ENCODE measurements at places on chromosomes 6 and 20.

DNA sequence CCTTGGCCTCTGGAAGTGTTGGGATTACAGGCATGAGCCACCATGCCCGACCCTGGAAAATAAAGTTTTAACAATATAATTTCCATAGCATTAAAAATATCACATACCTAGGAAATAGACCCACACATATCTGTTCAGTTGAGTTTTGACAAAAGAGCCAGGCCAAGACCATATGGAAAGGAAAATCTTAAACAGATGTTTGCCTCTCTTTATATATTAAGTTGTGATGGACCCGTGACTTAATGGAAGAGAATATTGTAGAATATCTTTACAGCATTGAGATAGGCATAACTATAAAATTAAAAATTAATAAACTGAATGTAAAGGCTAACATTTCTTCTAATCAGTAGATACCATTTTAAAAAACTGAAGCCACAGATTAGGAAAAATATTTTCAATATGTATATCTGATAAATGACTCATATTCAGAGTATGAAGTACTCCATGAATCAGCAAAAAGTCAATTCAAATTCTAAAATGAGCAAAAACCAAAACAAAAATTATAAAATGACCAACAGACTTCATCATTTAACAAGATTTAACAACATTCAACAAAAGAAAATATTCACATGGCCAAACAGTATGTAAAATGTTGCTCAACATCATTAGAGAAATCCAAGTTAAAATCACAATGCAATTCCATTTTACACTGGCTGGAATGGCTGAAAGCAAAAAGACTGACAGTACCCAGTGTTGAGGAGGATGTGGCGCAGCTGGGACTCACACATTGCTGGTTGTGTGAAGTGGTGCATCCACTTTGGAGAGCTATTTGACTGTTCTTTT lies 43.3 kb downstream of the GTF2H5 start:
- no peak for DNase-seq

- DNase-seq, result no peak
Observed at GRCh38 chr6:39224011-39224410, 5.3 kb downstream of the KCNK5 start.

DNA sequence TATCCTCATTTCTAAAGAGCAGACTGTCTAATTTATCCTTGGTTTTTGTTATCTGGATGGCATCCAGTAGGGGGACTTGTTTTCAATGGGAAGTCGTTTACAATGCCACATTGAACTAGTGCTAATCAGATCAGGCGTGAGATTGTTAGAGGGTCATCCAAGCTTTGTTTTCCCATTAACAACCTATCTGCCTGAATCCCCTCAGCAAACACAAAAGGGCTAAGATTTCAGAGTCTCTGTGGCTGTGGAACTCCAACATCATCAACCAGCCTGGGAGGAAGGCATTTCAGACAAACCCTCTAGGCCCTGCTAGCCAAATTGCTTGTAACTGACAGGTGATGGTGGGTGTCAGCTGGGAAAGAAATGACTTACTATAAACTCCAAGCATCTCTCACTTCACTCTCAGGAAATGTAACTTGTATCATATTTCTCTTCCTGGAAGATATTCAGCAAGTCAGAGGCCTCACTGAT lies 47.7 kb downstream of the COL19A1 start:
- no peak for DNase-seq

DNA sequence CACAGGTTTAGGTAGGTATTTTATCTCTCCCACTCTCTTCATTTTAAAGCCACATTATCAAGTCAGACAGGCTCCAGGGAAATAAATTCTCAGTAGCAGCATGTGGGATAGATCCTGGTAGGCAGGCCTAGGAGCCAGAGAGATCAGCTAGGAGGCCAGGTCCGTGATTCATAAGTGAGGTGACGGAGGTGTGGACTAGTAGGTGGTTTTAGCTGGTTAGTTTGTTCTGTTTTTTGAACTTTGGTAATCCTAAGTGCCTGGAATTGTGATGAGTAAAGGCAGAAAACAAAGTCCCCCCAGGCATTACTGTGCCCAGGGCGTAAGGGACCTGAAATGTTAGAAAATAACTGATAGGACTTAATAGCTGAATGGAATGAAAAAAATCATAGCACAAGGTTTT lies 53.6 kb upstream of the E2F3 start:
- DNase-seq, result no peak

GRCh38 chr6:43976706-43977403 lies 150.4 kb downstream of the MRPL14 start:
- no peak for DNase-seq

- no peak for DNase-seq
Observed at GRCh38 chr6:167588181-167588919, 238.4 kb upstream of the AFDN start.

DNA sequence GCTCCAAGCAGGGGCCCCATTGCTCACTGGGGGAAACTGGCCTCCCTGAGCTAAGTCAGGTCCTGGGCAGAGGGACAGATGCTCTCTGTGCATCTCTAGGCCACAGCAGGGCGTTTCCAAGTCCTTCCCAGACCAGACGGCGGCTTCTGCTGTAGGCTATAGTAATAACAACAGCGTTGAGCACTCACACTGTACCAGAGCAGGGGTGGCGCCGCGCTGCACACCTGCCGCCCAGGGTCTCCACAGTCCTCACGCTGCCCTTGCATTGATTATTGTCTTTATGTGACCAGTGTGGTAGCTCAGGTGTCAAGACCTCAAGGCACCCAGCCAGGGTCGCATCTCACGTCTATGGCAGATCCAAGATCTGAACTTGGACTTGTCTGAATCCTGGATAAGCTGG lies 14.9 kb upstream of the CCN5 start:
- no peak for DNase-seq

DNA sequence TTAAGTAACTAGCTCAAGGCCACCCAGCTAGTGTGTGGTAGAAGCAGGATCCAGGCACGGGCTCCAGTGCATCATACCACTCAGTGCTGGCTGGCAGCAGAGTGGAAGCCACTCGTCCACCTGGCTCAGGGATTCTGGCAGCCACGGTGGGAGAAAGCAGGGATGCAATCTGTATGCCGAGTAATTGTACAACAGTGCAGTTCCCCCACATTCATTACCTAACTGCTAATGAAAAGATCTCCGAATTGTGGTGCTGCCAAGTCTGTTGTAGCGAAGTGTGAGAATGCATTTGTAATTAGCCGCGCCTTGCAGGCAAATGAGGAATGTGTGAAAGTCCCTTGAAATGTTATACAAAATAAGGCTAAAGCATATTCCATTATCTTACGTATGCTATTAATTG lies 29.0 kb downstream of the KCNG1 start:
- no peak for DNase-seq

- DNase-seq, result no peak
Observed at GRCh38 chr20:32024683-32025295, 14.6 kb downstream of the CCM2L start.

DNA sequence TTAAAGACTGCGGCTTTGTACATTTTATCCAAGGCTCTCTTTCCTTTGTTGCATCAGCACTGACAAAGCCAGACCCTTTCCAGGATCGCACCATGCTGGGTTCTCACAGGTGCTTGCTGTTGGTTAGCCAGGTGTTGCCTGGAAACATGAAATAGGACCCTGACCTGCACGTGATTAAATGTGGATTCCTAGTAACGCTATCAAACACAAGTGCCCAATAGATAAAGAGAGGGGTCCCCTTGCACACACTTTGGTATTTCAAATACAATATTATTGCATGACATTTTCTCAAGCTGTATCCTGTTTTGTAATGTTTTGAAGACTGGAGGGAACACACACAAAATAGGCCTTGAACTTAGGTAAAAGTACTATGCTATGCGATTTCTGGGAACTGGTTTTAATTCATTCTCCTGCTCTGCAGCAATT lies 73.3 kb downstream of the AKAP12 start:
- DNase-seq, result no peak

DNA sequence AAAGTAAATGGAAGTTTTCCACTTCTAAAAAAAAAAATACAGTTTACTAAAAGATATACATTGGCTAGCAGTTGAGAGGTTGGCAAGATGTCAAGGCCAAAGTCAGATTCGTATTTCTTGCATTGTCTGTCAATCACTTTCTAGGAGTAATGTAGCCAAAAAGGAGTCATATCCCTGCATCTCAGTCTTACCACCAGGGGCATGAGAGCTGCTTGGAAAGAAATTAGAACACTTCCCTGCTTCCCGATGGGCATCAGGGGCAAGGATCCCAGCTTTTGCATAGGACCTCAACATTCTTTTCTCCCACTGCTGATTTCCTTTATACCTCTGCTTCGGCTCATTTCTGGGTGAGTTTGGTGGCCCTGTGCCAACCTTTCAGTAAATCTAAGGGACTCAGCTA lies 581.0 kb upstream of the MAP3K7 start:
- DNase-seq, result no peak

GRCh38 chr6:36039112-36039511 lies 11.5 kb downstream of the MAPK14 start:
- DNase-seq, result no peak

DNA sequence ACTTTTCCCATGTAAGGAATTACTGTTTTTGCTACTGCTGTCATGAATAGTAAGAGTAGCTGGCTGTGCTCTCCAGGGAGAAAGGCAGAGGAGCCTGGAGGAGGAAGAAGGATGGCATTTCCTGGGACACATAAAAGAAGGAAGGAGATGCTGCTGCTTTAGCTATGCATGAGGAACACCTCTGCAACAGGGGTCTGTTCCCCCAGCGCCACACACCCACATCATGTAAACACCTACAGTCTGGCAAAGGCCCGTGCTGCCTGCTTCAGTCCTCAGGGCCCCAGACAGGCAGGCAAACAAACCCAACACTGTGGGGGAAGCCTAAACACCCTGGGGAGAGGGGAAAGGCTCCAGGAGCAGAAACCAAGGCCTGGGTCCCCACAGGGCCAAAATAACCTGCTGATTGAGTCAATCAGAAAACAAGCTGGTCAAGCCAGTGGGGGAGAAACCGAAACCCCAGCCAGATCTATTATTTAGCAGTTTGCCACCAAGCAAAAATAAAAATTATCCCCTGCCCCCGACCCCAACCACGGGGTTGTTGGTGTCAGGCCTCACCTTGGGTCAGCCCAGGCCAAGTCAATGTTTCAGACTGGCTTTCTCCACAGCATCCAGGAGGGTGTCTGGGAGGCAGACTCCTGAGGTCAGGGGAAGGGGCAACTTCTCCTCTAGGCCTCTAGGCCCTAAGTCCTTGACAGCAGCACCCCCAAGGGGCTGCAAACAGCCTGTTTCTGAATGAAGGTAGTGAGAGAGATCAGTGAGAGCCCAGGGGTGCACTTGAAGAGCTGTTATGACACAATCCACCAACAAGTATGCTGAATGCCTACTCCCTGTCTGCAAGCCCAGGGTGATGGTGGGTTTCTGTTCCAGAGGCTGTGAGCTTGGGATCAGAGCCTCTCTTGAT lies 34.6 kb upstream of the SCUBE3 start:
- DNase-seq, result no peak

- DNase-seq, result no peak
Observed at GRCh38 chr20:57281900-57282299, 15.5 kb upstream of the BMP7 start.

DNA sequence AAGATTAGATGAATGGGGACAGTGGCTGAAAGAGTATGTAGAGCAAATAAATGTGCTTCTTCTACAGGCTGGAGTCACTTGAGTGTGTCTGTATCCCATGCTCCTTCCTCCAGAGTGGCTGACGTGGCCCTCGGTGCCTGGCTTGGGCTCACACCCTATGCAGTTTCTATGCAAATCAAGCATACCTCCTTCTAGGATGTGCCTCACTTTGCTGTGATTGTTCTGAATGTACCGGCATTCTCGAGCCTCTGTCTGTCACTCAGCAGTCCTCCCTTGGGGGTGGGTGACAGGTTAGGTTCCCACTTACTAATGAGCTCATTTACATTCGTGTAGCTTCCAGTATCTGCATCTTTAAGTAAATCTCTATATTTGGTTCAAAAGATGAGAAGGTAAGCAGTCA lies 55.1 kb upstream of the HDDC2 start:
- DNase-seq, result no peak

DNA sequence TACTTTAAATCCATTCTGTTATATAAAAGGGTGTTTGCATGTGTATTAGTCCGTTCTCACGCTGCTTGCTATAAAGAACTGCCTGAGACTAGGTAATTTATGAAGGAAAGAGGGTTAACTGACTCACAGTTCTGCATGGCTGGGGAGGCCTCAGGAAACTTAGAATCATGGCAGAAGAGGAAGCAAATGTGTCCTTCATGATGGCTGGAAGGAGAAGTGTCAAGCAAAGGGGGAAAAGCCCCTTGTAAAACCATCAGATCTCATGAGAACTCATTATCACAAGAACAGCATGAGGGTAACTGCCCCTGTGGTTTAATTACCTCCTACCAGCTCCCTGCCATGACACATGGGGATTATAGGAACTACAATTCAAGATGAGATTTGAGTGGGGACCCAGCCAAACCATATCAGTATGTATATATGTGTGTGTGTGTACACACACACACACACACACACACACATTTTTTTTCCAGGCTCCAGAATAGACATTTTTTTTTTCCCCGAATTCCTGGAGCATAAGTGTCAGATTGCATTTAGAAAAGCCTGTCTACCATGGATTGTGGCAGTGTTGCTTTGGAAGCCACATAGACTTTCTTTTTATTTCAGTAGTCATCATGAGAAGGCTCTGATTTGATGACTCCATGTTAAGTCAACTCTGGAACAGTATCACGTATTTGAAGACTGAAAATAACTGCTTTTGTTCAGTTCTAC lies 31.5 kb downstream of the KDM1B start:
- DNase-seq, result no peak

DNA sequence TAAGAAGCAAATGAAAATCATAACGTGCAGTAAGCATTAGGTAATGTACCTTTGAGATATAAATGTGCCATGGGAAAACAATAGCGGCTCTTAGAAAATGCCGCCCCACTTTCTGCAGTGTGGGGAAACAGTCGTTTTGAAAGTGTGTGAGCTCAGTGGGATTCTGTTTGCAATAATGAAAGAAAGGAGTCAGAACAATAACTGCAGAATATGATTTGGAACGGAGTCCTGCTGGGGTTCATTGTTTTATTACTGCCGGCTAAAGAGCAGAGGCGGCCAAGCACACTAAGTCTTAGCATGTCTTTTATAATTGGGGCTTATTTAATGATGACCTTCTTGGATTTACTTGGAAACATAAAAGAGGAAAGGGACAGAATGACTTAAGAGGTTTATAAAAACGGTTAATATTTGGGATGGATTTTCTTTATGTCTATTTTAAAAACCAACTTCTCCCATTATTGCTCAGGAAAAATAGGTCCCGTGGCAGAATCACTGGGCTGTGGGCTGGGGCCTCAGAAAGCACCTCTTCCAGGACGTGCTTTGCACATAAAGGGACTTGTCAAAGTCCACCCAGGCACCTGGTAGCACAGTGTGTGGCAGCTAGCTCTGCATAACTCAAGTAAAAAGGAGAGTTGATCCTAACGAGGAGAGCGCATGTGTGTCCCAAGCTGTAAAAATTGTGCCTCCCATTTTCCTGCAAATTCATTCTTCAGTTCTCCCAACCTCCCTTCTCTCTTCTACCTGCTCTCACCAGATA lies 44.0 kb upstream of the SLC22A16 start:
- no peak for DNase-seq

GRCh38 chr6:82436740-82437139 lies 73.1 kb downstream of the TPBG start:
- no peak for DNase-seq

- DNase-seq, result peak; percentile 6
Observed at GRCh38 chr20:37651932-37652331, 41.9 kb upstream of the CTNNBL1 start.

- no peak for DNase-seq
Observed at GRCh38 chr6:147108259-147108910, 95.8 kb upstream of the STXBP5 start.

- DNase-seq, result no peak
Observed at GRCh38 chr20:56423211-56423610, 11.2 kb downstream of the CASS4 start.
